ENCODE measurements at places on chromosomes 11 and 22.

- no peaks in the 10 kb centered on the region for H3K36me3 ChIP-seq
- DNase-seq = no peak
- H3K4me1 ChIP-seq = no peaks in the 10 kb centered on the region
- H3K27ac ChIP-seq = no peak overlapping the region
- peaks cover 11% of the 10 kb centered on the region for H3K27me3 ChIP-seq
Measured at GRCh38 chr11:73951797-73952196, 971 bp downstream of the DNAJB13 start.

- peaks cover 6% of the 10 kb centered on the region for H3K27me3 ChIP-seq
- no peak overlapping the region for H3K27ac ChIP-seq
- no peaks in the 10 kb centered on the region for H3K4me1 ChIP-seq
- DNase-seq = no peak
- H3K4me3 ChIP-seq = no peak overlapping the region
Measured at GRCh38 chr11:36141196-36141953, 147.8 kb downstream of the COMMD9 start.

GRCh38 chr11:45502226-45502545 lies 163.2 kb downstream of the CHST1 start:
- H3K4me1 ChIP-seq = no peaks in the 10 kb centered on the region
- DNase-seq = no peak
- peaks cover 2% of the 10 kb centered on the region for H3K36me3 ChIP-seq

DNA sequence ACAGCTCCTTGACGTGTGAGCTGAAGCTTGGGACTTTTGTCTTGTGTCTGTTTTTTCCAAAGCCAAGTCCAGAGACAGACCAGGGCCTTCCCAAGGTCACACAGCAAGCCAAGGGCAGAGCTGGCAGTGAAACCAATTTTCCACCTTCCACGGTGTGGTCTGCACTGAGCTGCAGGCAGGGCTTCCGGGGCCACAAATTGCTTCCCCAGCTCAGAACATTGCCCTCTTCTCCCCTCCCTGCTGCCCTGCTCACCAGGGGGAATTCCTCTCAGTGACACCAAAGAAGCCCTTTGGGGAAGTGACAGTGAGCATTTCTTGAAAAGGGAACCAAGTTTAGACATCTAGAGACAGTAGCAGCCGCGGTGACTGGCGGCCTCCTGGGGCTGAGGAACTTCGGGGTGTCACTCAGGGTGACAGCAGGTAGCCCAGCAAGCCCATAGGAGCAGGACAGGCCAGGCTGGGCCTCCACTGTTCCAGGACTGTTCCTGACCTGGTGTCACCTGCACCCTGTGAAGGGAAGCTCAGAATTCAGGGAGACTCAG lies 9.2 kb downstream of the FXYD2 start:
- DNase-seq = peak; percentile 82
- peaks cover 61% of the 10 kb centered on the region for H3K4me1 ChIP-seq
- no peaks in the 10 kb centered on the region for H3K36me3 ChIP-seq

DNA sequence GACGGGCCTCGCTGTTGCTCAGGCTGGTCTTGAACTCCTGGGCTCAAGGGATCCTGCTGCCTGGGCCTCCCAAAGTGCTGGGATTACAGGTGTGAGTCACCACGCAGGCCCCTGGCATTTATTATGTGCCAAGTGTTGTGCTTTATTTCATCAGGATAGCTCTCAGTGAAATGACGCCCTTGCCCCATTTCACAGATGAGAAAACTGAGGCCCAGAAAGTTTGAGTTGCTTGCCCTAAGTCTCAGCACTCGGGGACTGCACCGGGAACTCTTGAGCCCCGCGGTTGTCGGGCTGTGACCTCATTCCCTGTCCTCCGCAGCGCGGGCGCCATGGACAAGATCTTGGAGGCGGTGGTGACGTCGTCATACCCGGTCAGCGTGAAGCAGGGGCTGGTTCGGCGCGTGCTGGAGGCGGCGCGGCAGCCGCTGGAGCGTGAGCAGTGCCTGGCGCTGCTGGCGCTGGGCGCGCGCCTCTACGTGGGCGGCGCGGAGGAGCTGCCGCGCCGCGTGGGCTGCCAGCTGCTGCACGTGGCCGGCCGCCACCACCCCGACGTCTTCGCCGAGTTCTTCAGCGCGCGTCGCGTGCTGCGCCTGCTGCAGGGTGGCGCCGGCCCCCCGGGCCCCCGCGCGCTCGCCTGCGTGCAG lies 7.3 kb downstream of the USP35 start:
- H3K27me3 ChIP-seq = no peaks in the 10 kb centered on the region
- peaks cover 52% of the 10 kb centered on the region for H3K4me1 ChIP-seq
- no peak for DNase-seq
- no peak overlapping the region for H3K27ac ChIP-seq

- no peak overlapping the region for H3K4me3 ChIP-seq
- H3K4me1 ChIP-seq = no peaks in the 10 kb centered on the region
- DNase-seq = no peak
- no peaks in the 10 kb centered on the region for H3K27me3 ChIP-seq
- H3K36me3 ChIP-seq = no peaks in the 10 kb centered on the region
Measured at GRCh38 chr11:105705786-105706530, 96.1 kb downstream of the GRIA4 start.

DNA sequence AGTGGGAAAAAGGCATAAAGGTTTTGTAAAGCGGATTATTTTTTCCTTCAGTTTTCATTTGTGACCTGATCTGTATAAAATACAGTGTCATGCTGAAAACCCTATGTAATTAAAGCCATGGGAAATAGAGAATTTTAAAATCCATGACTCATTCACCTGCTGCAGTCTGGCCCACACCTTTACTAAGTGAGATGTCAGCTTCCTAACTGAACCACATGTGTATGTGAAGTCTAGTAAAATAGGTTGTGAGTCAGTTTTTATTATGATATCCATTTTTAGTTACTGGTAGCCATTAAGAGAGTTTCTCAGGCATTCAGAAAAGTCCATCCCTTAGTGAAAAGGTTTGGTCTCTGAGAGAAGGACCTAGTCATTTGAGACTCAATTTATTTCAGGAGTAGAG lies 60.9 kb downstream of the TRIM44 start:
- no peak for DNase-seq
- no peak overlapping the region for H3K27ac ChIP-seq
- peaks cover 8% of the 10 kb centered on the region for H3K36me3 ChIP-seq
- H3K4me1 ChIP-seq = peaks cover 4% of the 10 kb centered on the region
- H3K4me3 ChIP-seq = no peak overlapping the region
- no peaks in the 10 kb centered on the region for H3K27me3 ChIP-seq

GRCh38 chr11:113286509-113287497 lies 27.6 kb upstream of the TTC12 start:
- H3K27me3 ChIP-seq = no peaks in the 10 kb centered on the region
- no peak for DNase-seq
- no peaks in the 10 kb centered on the region for H3K36me3 ChIP-seq
- H3K27ac ChIP-seq = no peak overlapping the region

GRCh38 chr11:126943316-126943715 lies 57.3 kb downstream of the KIRREL3 start:
- H3K4me1 ChIP-seq = no peaks in the 10 kb centered on the region
- DNase-seq = no peak
- no peak overlapping the region for H3K27ac ChIP-seq
- H3K4me3 ChIP-seq = no peak overlapping the region
- no peaks in the 10 kb centered on the region for H3K36me3 ChIP-seq

All from activated T-cell treated with anti-CD3 and anti-CD28 coated beads, Interleukin-2, amount 50 U/mL, for 72 hours (primary cell).